ENCODE measurements at places on chromosomes 16 and 17.

GRCh38 chr17:4998027-4998731 is 429 bp downstream of the KIF1C start:
- peak; percentile 11 for DNase-seq

DNA sequence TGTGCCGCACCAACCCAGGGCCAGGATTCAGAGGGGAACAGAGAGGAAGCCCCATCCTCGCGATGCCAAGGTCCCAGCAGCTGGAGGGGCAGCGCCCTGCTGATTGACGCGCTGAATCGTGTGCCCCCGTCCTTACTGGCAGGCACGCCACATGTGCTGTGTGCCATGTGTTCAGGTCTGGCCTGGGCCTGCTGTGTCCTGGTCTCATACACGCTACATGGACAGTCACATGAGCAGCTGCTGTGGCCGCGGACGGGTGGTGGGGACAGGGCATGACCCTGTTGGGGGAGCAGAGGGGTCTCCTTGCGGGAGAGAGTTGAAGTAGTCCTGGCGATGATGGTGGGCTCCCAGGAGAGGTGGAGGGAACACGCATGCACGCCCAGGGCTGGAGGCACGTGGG is 18.0 kb downstream of the CBFA2T3 start:
- DNase-seq: no peak

GRCh38 chr17:41932816-41933389 is 2.5 kb downstream of the ODAD4 start:
- DNase-seq: peak; percentile 62

DNA sequence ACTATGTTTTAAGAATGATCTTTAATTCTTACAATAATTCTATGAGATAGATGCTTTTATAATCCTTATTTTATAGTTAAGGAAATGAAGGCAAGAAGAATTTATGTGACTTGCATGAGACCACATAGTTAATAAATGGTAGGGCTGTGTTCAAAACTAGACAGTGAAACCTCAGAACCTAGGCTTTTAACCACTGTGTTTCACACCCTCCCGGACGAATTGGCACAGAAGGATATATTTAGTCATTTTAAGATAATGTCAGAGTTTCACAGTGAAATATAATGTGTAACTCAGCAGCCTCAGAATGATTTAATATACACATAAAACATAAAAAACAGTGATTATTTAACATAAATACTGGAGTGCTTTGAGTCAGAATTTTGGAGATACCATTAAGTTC is 57.0 kb downstream of the NSRP1 start:
- no peak for DNase-seq

- peak; percentile 55 for DNase-seq
Measured at GRCh38 chr17:62652251-62653001, 25.0 kb downstream of the MRC2 start.

GRCh38 chr16:2586901-2587480 is 49.2 kb downstream of the PDPK1 start:
- DNase-seq: no peak

GRCh38 chr17:40360091-40360490 is 4.4 kb downstream of the GJD3 start:
- no peak for DNase-seq

DNA sequence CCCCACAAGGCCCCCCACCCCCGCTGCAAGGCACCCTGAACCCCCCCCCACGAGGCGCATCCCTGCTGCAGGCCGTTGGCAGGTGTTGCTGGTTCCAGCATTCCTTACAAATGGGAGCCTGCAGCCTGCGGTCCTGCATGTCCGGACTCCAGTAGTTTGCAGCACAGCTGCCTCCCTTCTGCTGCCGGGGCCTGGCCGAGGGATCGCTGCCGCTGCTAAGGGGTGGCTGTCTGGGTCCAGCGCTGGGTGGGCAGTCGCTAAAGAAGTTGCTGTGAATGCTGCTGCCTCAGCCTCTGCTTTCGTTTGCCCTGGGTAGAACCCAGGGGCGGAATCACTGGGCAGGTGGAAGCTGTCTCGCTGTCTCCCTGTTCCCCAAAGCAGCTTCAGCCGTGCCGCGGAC is 11.8 kb downstream of the UTS2R start:
- no peak for DNase-seq

- DNase-seq: no peak
Measured at GRCh38 chr17:676060-676700, 38.5 kb downstream of the VPS53 start.

All from CMK (cell line).